ENCODE measurements at places on chromosomes 12 and 14.

DNA sequence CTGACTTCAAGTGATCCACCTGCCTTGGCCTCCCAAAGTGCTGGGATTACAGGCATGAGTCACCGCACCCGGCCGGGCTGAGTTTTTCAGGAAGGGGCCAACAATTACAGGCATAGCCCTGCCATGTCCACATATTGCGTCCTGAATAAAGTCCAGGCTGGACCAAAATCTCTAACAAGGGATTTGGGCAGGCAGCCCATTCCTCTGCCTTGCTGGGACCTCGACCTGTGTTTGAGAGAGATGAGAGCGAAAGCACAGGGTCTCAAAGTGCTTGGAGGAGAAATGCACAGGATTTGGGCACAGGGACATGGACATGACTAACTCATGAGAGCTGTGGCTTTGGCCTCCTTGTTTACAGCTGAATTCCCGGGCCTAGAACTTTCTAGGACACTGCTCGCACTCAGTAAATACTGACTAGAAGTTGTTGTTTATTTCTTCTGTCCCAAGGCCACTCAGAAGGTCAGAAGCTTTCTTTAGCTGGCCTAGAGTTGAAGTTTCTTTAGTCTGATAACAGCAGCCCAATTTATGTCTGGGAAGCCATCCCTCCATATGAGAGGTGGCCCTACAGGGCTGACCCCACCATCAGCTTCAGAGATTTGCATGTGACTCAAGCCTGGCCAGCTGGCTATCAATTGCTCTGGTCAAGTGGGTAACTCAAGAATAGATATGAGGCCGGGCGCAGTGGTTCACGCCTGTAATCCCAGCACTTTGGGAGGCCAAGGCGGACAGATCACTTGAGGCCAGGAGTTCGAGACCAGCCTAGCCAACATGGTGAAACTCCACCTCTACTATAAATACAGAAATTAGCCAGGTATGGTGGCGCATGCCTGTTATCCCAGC is 11.7 kb downstream of the CAMKK2 start:
- DNase-seq: no peak

- no peak for DNase-seq
Observed at GRCh38 chr14:23550131-23550811, 1.3 kb downstream of the ZFHX2 start.

DNA sequence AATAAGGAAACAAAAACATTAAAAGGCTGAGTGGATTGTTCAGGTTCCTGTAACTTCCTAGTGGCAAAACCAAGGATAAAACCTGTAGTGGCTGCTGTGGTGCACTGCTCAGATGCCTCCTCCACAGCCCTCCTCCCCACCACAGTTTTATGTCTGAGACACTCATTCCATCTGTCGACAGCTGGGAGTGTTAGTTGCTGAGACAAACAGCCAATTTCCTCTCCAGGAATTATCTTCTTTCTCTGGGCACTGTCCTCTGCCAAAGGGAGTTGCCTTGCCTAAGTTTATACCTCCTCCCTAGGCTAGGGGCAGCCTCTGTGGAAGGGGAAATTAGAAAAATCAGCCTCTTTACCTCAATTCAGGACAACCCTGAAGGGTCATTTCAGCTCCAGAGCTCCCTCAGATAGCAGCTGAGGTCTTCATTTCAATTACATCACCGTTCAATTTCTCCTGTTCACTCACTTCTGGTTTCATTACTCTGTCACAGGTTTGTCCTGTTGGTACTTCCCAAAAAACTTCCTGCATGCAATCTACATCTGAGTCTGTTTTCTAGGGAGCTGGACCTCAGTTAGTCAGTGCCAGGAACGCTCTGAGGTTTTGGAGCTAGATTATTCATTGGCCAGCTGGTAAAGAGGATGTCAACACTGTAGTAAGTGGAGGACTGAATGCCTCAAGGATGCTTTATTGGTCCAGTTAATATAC is 74.9 kb upstream of the ATP2B1 start:
- no peak for DNase-seq

DNA sequence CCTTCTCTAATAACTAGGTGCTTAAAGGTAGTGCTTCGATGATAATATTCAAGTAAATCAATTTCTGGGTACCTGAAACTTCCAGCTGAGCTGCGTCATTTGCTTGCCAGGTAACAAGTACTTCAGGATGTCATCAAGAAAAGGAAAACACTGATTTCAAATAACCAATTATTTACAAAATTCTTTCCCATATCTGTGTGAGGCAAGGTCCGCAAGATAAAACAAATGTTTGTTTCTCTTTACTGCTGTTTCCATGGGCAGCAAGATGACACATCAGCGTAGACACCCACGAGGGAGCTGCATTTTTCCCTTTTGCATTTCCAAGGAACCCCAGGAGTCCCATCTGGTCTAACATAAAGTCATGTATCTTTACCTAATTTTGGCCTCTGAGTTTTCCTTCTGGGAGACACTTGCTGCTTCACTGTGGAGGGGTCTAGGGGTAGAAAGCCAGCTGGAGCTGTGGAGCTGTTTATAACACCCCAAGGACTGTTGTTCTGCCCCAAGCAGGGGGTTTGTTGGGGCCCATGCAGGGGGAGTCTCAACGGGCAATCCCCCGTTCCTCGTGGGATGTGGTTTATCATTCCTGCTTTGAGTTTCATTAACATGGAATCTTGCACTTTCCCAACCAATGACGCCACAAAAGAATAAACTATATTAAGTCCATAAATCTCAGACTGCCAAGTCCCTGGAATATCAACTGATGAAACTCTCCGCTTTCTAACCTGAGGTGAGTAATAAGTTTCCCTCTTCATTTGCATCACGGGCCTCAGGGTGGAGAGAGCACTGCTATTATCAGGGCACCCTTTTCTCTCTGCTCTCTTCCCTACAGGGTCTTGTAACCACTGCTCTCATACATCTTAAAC is 112.8 kb upstream of the PELI2 start:
- no peak for DNase-seq

GRCh38 chr14:65238456-65238855 is 136.1 kb upstream of the MAX start:
- DNase-seq: no peak

DNA sequence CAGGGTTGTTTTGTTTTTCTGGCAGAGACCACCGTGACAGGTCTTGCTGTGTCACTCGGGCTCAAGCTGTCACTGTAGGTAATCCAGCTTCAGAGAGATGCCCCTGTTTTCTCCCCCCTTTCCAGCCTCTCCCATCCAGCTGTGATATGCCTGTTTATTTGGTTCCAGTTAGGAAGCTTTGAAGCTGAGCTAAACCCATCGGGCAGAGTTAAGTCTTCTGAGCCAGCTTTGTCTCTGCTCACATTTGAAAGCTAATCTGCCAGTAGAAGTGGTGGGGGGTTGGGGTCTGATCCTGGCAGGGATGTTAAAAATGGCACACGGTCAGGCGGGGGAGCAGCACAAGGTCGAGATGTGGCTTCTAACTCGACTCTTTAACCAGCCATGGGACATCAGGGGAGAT is 130.0 kb downstream of the TSPAN9 start:
- no peak for DNase-seq

DNA sequence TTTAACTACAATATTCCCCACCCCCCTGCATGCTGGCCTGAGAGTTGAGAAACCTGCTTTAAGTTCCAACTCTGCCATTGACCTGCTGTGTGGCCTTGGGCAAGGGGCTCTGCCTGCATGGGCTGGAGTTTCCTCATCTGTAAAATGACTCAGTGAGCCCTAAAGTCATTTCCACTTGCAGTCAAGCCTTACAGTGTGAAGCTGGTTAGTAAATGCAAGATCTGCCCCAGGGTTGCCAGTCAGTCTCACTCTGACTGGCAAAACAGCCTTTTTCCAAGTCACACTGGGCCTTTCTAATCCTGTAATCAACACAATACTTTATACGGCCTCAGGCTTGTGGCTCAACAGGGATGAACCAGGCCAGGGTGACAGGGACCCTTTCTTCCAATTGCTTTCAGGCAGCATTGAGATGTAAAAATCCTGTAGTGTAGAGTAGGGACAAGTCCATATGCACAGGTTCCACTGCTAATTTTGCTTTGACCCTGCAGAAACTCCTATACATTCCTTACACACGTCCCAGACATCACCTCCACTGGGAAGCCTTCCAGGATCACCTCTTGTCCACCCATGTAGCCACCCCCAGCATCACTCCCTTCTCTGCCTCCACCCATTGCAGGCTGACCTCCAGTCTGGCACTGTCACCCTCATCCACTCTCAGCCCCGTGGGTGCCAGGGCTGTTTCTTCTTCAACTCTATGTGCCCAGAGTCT is 42.6 kb upstream of the PRIMA1 start:
- no peak for DNase-seq

- no peak for DNase-seq
Observed at GRCh38 chr14:53367644-53368026, 214.5 kb upstream of the DDHD1 start.

GRCh38 chr12:6632026-6632983 is 3.5 kb downstream of the LPAR5 start:
- DNase-seq: no peak

GRCh38 chr12:94322346-94322745 is 137.3 kb downstream of the CEP83 start:
- no peak for DNase-seq

DNA sequence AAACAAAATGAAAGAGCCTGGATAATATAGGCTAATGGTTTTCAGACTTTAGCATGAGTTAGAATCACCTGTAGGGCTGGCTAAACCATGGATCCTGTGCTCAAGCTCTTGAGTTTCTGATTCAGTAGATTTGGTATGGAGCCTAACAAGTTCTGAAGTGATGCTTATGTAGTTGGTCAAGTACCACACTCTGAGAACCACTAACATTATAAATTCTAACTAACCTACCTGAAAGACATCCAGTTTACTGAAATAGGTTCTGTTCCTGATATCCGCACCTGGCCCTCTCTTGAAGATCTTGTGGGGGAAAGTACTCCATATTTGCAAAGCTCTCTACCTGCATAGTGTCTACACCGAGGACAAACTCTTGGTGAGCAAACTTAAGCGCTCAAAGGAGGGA is 59.4 kb upstream of the VSX2 start:
- no peak for DNase-seq

GRCh38 chr12:67578976-67579661 is 69.4 kb upstream of the DYRK2 start:
- no peak for DNase-seq

DNA sequence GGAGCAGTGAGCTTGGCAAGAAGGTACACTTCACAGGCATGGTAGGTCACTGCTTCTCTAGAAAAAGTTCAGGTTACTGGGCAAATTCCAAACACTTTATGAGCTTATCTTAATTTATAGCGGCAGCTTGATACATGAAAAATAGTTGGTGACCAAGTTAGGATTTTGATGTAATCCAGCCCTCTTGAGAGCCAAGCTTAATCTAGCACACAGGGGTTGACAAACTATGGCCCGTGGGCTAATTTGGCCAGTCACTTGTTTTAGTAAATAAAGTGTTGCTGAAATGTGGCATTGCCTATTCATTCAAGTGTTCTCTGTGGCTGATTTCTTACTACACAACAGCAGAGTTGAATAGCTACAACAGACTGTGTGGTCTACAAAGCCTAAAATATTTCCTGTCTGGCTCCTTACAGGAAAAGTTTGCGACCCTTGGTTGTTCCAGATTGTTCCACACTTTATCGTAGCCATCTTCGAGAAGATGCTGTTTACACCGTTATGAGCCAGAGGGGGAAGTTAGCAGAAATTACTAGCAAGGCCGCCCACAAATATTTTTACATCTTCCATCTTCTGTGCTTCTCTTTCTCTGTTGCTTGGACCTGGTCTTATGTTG is 120.9 kb downstream of the DAAM1 start:
- no peak for DNase-seq

- no peak for DNase-seq
Observed at GRCh38 chr14:95125221-95125620, 32.1 kb downstream of the DICER1 start.

- DNase-seq: no peak
Observed at GRCh38 chr12:31880340-31880739, 78.9 kb upstream of the RESF1 start.

- no peak for DNase-seq
Observed at GRCh38 chr12:132837693-132838409, 9.2 kb upstream of the GOLGA3 start.

GRCh38 chr12:108823804-108824203 is 33.6 kb downstream of the SSH1 start:
- no peak for DNase-seq

- DNase-seq: no peak
Observed at GRCh38 chr14:93629643-93630042, 158.6 kb downstream of the PRIMA1 start.

- no peak for DNase-seq
Observed at GRCh38 chr12:69913526-69913925, 88.5 kb downstream of the MYRFL start.

DNA sequence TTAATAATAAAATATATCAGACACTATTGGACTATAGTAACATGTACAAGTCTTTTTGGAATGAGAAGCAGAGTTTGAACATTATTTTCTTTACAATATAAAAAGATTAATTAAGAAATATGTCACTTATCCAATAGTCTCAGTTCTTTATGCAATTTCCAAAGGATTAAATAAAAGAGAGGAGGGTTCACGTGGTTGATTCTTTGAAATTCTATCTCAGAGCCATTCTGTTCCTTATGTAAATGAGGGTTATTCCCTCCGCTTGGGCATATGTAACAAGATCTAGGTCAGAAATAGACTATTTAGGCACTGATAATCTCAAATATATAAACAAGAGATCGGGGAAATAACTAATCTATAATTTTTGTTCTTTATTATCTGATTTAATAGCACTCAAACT is 2.1 kb upstream of the TUBA1A start:
- DNase-seq: no peak

Measured in amygdala (tissue), 56 donors.